Hematopoietic multipotent progenitor cell treated with erythropoietin and hydrocortisone succinate and interleukin-3 and kit ligand, for 8 days (in vitro differentiated cells): ENCODE measurements at places on chromosomes 4 and X.

- DNase-seq: no peak
Observed at GRCh38 chr4:173573725-173574124, 43.7 kb upstream of the HAND2 start.

- DNase-seq: no peak
Observed at GRCh38 chr4:24910499-24910898, 2.3 kb downstream of the CCDC149 start.

- DNase-seq: no peak
Observed at GRCh38 chr4:30555775-30556174, 164.4 kb upstream of the PCDH7 start.

DNA sequence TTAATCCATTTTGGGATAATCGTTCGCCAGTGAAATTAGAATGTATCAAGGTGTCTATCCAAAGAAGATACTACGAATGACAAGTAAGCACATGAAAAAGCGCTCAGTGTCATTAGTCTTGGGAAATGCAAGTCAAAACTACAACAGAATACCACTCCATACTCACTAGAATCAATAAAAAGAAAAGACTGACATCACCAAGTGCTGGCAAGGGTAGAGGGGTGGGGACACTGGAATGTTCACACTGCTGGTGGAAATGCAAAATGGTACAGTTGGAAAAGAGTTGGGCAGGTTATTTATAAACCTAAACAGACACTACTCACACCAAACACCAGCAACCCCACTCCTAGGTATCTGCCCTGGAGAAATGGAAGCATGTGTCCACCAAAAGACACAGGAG lies 11.2 kb downstream of the WDR1 start:
- DNase-seq: no peak

DNA sequence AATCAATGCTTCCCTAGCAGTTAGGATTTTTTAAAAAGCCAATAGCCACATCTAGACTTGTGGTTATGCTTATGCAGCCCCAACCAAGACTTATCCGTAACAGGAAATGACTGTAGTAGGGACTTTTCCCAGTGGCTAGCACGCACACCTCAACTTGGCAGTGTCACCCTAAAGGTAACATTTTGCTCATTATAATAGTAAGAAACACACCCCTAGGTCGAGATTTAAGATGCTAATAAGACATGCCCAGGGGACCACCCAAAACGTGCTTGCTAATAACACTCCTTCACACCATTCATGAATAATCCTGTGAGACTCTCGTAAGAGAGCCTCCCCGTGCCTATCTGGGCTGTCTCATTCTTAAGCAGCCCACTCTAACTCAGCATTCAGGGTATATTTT lies 195.3 kb downstream of the CHIC1 start:
- no peak for DNase-seq

- no peak for DNase-seq
Observed at GRCh38 chr4:82124365-82124764, 249.4 kb downstream of the HNRNPD start.

GRCh38 chr4:113815826-113816225 lies 54.3 kb upstream of the CAMK2D start:
- DNase-seq: no peak
